ENCODE measurements at places on chromosomes 13 and 19.

DNA sequence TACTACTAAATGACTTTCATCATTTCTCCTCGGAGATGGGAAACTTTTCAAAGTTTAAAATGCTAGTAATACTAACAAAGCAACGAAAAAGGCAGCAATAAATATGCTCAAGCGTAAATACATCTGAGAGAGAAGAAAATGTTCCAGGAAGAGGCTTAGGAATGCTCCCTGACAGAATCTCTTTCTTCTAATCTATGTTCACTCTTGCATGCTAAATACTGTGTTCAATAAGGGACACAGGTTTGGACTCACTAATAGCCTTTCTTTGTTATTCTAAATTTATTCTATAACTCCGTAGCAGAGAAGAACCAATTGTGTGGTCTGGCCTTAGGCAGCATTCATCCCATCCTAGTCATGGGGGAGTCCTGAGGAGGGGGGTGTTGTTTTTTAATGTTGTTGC is 823.0 kb downstream of the PCDH9 start:
- no peak for DNase-seq

DNA sequence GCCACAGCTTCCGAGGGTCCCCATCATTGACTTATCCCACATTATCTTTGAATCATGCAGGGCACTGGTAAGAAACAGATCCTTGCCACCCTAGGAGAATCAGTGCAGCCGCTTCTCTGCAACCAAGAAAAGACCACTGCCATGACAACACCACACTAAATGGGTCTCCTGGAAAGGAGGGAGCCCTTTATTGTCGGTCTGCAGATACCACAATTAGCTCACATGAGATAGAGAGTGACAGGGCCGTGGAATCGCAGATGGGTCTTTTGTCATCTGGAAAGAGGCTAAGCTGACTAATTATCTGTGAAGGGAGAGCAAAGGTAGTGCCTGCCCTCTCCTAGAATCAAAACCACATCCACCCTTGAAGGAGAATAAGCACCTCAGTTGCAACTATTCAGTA is 178.3 kb upstream of the MYO16 start:
- no peak for DNase-seq

DNA sequence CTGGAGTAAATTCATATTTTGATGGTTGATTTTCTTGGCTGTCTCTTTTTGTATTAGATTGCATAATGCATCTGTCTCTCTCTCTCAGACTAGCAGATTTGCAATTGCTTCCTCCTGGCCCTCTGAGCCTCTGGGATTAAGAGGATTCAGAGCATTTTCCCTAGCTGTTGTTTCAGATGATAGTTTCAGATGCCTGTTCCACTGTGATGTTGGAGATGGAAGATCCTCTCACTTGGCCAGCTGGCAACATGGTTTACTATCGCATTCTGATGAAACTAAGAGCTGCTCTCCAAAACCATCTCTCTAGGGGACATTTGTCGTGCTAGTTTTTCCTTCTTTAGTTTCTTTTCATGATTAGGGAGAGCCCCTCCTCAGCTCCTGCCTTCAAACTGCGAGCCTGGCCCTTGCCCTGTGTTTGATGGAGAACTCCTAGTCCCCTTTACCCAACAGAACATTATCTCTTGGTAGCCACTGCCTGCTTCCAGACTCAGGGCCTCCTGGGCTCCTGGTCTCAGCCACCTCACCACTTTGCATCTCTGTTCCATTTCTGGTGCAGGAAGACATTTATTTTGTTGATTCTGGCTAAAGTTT is 244.6 kb downstream of the B3GLCT start:
- DNase-seq = no peak

GRCh38 chr13:111031531-111031961 is 83.6 kb upstream of the ARHGEF7 start:
- no peak for DNase-seq

DNA sequence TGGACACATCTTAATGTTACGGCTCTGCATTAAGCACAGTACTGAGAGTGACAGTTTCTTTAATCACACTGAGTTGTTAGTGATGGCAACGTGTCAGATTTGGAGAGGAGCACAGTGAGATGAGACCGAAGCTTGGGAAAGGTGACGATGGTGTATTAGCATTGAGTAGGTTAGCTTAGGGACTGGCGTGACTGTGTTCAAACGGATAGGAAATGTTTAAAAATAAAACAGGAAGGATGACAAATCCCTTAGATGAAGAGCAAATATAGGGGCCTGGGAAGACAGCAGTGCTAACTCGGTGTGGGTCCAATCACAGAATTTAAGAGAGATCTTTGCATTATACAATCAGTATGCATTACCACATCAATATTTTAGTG is 384.3 kb downstream of the HS6ST3 start:
- no peak for DNase-seq

DNA sequence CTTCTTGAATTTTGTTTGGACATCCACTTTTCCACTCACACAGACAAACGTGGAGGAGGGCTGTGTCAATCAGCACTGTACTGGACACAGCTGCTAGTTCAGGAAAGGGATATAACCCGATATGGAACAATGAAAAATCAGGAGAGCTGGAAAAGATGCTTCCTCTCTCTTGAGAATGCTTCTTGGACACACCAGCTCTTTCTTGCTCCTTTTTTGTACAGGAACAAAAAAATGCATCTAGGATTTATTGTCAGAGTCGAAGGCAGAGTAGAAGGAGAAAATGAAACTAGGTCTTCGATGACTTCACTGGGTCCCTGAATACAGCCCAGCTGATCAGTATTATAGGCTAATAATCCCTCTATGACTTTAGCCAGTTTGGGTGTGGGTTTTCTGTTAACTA is 62.2 kb downstream of the PEG3 start:
- no peak for DNase-seq

DNA sequence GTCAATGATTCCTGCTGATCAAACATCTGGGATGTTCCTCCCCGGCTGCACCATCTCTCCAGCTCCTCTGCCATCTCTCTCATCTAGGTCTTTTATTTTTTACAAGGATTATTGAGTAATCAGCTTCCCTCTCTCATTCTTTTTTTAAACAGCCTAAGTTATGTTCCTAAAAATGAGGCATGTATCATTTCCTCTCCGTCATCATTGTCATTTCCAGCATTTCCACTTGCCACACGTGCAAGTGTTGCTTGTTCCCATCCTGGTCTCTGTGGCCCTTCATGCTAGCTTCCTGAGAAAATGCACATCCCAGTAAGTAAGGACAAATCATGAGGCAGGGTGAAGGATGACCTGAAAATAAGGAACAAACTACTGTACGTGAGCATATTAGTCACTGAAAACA is 102.7 kb upstream of the POSTN start:
- DNase-seq = no peak

- DNase-seq = no peak
Measured at GRCh38 chr13:30647824-30648521, 30.3 kb downstream of the USPL1 start.

- no peak for DNase-seq
Measured at GRCh38 chr13:20995245-20995838, 66.0 kb downstream of the LATS2 start.

GRCh38 chr13:90414691-90415596 is 932.5 kb upstream of the MIR17HG start:
- no peak for DNase-seq

DNA sequence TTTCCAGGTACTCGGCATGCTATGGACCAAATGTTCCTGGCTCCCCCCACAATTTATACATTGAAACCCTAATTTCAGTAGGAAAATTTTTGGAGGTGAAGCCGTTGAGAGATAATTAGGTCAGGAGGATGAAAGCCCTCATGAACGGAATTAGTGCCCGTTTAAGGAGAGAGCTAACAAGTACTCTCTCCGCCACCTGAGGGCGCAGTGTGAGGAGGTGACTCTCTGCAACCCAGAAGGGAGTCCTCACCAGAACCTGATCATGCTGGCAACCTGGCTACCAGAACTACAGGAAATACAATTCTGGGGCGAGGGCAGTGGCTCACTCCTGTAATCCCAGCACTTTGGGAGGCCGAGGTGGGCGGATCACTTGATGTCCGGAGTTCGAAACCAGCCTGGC is 397.8 kb downstream of the SLITRK5 start:
- no peak for DNase-seq

DNA sequence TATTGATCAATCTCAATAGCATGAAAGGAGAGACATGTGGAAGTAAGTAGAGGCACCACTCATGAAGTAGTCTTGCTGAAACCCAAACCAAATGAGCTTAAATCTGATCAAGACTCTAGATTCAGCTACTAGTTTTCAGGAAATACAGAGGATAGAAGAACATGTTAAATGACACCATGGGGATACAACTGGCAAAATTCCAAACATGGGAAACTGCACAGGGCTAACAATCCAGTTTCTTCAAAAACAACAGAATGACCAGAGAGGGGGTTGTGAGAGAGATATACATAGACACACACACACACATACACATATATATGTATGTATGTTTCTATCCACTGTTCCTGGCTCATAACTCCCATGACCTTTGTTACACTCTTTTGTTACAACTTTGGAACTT is 44.8 kb downstream of the MRPL57 start:
- no peak for DNase-seq
